Fibroblast of skin of left quadriceps (primary cell): ENCODE measurements at places on chromosomes 11 and 22.

DNA sequence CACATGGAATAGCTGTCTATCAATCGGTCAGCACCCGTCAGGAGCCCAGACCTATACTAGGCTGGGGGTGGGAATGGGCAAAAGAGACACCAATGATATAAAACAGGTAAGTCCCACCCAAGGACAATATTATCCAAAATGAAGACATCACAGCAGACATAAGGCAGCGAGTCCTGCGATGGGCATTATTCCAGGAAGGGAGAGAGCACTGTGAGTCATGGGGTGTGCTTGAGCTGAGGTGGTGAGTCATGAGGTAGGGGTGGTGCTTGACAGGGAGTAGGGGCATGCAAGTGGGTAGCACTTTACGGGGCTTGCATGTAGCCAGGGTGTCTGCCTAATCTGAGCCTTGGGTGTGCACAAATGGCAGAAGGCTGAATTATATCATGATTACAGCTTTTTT, 605.0 kb upstream of the CADM1 start:
- DNase-seq: peak; percentile 35

DNA sequence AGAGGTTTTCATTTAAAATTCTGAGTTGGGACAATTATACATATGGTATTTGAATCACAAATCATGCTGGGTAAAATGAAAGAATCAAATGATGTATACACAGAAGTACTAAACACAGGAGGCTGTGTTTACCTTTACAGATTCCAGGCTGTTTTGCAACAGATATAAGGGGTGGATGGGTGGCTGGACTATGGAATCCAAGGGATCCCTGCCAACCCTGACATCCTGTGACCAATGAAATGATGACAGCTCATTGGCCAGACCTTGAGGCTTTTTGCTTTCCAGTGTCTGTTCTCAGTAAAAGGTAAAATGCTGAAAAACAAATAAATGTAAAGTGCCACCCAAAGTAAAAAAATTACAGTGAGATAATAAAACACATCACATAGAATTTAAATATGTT, 3.3 kb upstream of the DDI1 start:
- DNase-seq: peak; percentile 78

GRCh38 chr11:121535129-121535796, 82.5 kb upstream of the SORL1-AS1 start:
- no peak for DNase-seq

- no peak for DNase-seq
Observed at GRCh38 chr11:8297781-8298440, 34.2 kb upstream of the LMO1 start.

DNA sequence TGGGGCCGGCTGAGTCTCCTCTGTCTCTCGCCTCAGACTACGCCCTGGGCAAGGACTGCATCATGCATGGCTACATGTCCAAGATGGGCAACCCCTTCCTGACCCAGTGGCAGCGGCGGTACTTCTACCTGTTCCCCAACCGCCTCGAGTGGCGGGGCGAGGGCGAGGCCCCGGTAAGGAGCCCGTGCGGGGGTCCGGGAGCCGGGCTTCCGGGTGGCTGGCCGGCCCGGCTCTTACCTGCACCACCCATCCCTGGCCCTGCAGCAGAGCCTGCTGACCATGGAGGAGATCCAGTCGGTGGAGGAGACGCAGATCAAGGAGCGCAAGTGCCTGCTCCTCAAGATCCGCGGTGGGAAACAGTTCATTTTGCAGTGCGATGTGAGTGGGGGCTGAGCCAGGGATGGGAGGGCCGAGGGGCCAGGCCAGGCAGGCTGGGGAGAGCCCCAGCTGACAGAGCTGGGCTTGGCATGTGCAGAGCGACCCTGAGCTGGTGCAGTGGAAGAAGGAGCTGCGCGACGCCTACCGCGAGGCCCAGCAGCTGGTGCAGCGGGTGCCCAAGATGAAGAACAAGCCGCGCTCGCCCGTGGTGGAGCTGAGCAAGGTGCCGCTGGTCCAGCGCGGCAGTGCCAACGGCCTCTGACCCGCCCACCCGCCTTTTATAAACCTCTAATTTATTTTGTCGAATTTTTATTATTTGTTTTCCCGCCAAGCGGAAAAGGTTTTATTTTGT, 4.1 kb upstream of the ANKRD13D start:
- no peak for DNase-seq

DNA sequence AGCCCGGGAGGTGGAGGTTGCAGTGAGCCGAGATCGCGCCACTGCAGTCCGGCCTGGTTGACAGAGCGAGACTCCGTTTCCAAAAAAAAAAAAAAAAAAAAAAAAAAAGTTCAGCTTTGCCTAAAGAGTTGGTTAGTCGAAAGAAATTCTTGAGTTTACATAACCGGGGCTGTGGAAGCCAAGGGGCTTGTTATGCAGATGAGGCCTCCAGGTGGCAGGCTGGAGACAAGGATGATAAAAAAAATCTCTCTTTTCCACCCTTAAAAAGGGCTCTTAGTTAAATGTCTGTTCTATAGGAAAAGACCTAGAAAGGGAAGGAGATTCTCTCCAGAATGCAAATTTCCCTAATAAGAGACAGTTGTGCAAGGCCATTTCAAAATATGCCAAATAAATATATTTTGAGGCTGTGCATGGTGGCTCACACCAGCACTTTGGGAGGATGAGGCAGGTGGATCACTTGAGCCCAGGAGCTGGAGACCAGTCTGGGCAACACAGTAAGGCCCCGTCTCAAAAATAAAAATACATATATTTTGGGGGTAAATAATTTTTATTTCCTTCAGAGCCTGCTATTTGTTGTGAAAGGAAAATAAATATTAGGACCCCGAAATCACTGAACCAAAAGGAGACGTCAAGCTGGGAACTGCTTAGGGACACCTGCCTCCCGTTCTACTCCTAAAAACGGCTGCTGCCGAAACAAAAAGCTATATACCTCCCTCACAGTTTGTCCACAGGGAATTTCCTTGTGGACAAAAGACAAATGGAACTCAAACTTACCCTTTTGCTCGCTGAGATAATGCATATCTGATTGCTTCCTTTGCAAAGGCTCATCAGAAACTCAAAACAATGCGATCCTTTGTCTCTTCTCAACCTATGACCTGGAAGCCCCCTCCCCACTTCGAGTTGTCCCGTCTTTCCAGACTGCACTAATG, 2.4 kb upstream of the IFITM2 start:
- peak; percentile 62 for DNase-seq

- DNase-seq: no peak
Observed at GRCh38 chr11:72581067-72581466, 93.2 kb downstream of the PDE2A start.

DNA sequence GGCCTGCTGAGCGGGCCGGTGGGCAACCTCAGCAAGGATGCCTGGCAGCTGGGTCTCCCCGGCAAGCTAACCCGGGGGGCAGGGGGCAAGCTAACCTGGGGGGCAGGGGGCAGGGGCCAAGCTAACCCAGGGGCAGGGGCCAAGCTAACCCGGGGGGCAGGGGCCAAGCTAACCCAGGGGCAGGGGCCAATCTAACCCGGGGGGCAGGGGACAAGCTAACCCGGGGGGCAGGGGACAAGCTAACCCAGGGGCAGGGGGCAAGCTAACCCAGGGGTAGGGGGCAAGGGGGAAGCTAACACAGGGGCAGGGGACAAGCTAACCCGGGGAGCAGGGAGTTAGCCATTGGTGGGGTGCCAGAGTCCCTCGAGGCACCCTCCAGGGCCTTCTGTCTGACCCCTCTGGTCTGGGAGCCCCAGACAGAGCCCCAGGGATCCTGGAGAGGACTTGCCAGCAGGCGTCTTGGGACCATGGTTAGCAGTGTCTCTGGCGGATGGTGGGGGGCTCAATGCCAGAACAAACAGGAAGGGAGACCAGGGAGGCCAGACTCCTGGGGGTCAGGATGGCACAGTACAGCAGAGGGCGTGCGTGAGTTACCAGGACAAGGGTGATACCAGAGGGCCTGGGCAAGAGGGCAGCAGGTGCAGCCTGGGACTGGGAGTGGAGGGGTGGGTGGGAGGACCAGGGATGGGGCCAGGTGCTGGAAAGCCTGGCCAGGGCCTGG, 16.1 kb downstream of the IGF2 start:
- DNase-seq: no peak

GRCh38 chr11:69534166-69534530, 52.7 kb downstream of the LINC01488 start:
- no peak for DNase-seq

DNA sequence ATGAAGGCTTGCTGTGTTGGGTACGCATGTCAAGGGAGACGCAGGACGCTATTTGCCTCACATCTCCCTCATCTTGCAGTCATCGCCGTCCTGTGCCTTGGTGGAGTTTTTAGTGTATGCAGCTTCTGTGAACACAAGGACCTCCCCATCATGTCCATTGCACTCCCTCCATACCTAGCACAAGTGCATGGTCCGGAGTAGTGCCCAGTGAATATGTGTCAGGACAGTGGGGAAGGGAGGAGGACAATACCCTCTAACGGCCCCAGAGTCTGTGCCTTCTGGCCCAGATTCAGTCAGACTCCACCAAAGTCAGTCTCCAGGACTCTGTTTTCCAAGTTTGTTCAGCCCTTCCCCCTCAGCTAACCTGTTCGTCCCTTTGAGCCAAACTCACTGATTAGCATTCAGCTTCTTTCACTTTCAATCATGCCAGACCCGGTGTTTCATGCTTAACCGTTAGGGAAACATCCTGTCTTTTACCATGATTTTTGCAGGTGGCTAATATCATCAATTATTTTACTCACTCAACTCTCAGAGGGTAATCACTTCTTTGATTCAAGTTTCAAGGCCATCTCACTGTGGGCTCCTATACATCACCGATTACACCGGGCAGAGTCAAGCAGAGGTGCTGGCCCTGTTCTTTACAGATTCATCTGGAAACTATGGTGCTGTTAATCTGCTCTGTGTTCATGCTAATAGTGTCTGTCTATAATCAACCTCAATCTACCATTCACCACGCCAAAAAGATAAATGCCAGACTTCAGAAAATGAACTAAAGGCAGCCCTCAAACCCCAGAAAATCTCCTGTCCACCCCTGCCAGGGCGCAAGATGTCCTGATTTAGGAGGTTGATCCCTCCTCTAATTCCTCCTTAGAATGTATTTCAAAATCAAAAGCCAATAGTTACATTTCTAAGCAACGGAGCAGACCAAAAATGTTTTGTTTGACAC, 156.5 kb downstream of the RRAS2 start:
- no peak for DNase-seq

GRCh38 chr11:76330651-76331050, 50.3 kb downstream of the THAP12 start:
- no peak for DNase-seq

- no peak for DNase-seq
Observed at GRCh38 chr11:5796541-5796940, 5.5 kb upstream of the OR52N1 start.

- DNase-seq: no peak
Observed at GRCh38 chr11:71474771-71475483, 21.9 kb downstream of the NADSYN1 start.

DNA sequence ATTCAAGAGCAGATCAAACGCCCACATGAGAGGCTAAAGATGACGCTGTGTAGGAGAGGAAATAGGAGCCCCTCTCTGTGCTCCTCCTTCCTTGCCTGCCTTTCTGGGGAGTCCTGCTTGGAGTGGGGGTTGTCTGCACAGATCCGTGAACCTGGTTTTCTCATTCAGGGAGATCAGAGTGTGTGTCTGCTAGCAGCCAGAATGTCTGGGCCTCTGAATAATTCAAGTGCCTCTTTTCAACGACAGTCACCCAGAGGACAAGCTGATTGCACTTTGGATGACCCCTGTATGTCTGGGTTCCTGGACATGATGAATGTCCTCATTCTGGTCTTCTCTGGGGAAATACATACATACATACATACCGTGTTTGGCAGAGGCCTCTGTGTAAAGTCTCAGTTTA, 592.5 kb upstream of the B3GAT1 start:
- DNase-seq: no peak

DNA sequence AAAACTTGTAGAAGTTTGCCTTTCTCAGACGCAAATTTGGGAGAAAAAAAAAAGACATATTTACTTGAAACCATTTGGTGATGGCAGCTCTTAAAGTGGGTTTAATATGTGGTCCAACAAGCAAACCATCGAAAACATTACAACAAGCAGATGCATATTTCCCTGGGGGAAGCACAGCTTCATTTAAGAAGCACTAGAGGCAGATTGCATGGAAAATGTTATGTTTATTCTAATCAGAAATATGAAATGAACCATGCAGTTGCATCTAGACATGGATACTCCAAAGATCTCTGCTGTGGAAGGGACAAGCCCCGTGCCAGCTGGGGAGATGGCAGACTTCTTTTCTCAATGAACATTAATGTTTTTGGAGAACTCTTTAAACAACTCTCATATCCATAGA, 57.4 kb upstream of the PARVA start:
- no peak for DNase-seq

DNA sequence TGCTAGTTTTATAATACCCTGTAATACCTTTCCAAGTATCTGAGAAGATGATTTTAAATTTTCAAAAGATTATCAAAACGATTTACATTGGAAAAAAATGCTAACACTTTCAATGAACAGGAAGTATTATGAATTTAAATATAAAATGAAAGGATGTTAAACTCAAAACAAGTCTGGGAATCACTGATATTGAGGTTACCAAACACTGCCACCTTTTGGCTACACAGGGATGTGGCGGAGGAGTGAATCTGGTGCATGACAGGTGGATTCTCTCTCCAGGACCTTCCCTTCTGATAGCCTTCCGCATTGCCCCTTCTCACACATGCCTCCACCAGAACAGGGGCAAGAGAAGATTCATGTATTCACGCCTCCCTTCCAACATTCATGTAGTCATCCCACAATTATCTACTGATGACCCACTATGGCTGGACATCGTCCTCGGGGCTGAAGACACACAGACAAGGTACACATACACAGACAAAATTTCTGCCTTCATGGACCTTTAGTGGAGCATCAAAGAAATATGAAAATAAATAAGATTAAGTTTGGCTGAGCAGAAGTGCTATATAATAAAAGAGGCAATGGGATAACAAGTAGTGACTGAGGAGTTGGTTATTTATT, 34.7 kb downstream of the ATG16L2 start:
- DNase-seq: no peak

- no peak for DNase-seq
Observed at GRCh38 chr11:91860661-91861060, 364.0 kb upstream of the FAT3 start.

DNA sequence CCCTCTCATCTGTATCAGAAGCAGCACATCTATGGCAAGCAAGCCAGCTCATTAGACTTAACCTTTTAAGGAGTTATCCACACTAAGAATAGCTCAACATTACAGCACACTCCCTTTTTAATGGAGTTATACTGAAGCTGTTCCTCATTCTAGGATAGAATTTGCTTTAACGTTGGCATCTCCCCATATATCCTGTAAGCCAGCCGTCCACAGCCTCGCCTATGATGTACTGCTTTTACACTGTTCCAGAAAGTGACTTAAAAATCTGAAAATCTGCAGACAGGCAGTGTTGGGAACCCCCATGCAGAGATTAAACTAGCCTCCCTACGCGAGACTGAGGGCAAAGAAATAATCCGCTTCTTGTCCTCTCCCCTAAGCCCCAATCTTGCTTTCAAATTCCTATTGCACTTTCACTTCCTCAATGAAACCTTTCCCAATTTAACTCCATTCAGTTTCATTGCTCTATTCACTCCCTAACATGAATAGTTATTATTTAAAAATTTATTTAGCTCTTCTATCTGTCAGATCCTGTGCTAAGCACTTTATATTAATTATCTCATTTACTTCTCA, 225.0 kb downstream of the BLID start:
- DNase-seq: no peak
